ENCODE measurements at places on chromosomes 3 and 15.

DNA sequence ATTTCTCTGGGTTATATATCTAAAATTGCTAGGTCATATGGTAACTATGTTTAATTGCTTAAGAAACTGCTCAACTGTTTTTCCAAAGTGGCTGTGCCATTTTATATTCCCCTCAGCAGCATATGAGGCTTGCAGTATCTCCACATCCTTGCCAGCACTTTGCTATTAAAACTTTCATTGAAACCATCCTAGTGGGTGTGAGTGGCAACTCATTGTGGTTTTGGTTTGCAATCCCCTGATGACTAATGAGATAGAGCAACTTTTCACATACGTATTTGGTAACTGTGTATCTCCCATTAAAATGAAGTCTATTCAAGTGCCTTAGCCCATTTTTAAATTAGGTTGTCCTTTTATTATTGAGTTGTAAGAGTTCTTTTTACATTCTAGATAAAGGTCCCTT is 17.3 kb downstream of the KPNA1 start:
- no peak for DNase-seq

DNA sequence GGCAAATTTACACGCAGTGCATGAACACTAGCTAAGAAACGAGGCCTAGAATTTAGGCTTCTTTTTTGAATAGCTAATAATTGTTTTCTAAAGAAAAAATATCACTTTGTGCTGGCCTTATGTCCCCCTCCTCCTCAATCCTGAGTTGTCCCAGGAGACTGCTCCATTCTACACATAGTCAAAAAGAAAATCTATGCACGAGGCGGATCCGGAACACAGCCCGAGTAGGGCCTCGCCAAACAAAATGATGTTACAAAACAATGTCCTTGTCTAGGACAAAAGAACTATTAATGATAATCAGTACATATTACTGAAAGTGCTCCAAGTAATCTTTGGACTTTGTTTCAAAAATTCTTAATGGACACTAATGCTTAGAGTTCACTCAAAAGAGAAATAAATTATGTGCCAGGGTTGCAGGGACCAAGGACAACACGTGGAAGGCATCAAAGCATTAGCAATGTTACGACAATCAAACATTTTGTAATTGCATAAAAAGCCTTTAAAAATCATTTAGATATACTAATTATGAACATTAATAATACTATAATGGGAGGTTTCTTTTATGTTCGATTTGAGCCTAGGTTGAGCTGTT is 206.5 kb upstream of the ICE2 start:
- DNase-seq, result no peak

GRCh38 chr3:159114582-159114981 is 312.7 kb downstream of the MFSD1 start:
- DNase-seq, result no peak

DNA sequence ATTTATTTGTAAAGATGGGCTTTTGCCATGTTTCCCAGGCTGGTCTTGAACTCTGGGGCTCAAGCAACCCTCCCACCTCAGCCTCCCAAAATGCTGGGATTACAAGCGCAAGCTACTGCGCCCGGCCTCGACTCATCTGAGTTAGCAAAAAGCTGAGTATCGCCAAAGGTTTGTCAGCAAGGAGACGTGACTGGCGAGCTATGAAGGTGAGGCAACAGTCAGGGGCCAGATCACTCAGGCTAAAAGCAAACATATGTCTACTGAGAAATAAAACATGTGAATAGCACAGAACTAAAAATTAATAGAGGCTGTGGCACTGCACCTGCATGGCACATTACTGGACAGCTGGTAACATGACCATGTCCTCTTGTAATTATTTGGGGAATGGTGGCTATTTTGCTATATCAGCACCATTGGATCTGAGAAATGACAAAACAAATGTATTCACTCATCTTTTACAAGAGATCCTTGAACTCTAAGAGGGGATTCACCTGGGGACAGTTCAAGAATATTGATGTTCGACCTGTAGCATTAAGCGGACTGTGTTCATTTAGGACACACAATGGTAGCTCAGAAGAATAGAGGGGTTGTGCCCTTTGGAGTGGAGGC is 10.0 kb upstream of the SLC25A26 start:
- no peak for DNase-seq

GRCh38 chr3:7787871-7788828 is 713.5 kb upstream of the LMCD1 start:
- no peak for DNase-seq

DNA sequence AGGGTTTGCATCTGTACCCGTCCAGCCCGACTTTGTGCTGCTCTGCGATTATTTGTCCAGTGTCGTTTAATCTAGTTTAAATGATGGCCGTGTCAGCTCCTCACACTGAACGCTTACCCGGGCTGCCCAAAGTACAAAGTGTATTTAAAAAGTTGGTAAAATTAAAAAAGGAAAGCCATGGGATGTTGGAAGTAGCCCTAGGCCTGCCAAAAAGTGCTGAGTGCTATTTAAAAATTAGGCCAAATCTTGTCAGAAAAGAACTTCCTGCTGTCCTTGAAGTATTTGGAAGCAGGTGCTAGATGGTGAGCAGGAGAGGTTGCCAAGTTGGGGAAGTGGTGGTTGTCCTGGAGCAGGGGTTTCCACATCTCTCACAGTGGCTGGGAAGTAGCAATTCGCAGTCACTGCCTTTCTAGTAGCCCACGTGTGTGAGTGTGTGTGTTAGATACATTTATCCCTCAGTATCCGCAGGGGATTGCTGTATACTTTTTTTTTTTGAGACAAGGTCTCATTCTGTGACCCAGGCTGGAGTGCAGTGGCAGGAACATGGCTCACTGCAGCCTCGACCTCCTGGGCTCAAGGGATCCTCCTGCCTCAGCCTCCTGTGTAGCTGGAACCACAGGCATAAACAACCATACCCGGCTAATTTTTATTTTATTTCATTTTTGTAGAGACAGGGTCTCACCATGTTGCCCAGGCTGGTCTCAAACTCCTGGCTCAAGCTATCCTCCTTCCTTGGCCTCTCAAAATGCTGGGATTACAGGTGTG is 664 bp downstream of the PPCDC start:
- DNase-seq, result no peak

All from activated CD4-positive, alpha-beta T cell treated with anti-CD3 and anti-CD28 coated beads, Interleukin-2, amount 50 U/mL, for 1 hour (primary cell).